IPS DF 6.9 (cell line): ENCODE measurements at places on chromosomes 16 and 17.

GRCh38 chr17:32551186-32551955 lies 64.6 kb downstream of the CDK5R1 start:
- no peak for DNase-seq

- no peak for DNase-seq
Observed at GRCh38 chr17:81171941-81172340, 5.9 kb upstream of the AATK start.

GRCh38 chr17:35519439-35519838 lies 18.0 kb downstream of the SLFN12L start:
- no peak for DNase-seq

DNA sequence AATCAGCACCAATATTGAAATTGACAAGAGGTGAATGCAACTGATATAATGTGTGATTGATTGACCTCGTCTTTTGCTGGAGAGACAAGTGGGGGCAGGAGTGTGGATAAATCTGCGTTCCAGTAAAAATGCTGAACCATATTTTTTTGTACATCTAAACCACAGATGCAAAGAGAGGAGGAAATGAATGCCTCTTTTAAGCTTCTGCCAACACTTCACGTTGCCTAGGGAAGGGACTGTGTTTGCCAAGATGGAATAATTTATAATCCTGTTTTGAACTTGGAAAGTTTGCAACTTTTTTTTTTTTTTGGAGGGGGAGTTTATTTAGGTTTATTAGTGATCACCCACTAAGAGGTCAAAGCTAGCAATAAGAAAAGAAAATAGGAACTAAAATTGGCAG lies 288.2 kb upstream of the EEF2KMT start:
- DNase-seq: no peak
